ENCODE measurements at places on chromosomes 11 and 22.

GRCh38 chr11:75534259-75535069, 8.7 kb upstream of the GDPD5 start:
- no peak for DNase-seq

DNA sequence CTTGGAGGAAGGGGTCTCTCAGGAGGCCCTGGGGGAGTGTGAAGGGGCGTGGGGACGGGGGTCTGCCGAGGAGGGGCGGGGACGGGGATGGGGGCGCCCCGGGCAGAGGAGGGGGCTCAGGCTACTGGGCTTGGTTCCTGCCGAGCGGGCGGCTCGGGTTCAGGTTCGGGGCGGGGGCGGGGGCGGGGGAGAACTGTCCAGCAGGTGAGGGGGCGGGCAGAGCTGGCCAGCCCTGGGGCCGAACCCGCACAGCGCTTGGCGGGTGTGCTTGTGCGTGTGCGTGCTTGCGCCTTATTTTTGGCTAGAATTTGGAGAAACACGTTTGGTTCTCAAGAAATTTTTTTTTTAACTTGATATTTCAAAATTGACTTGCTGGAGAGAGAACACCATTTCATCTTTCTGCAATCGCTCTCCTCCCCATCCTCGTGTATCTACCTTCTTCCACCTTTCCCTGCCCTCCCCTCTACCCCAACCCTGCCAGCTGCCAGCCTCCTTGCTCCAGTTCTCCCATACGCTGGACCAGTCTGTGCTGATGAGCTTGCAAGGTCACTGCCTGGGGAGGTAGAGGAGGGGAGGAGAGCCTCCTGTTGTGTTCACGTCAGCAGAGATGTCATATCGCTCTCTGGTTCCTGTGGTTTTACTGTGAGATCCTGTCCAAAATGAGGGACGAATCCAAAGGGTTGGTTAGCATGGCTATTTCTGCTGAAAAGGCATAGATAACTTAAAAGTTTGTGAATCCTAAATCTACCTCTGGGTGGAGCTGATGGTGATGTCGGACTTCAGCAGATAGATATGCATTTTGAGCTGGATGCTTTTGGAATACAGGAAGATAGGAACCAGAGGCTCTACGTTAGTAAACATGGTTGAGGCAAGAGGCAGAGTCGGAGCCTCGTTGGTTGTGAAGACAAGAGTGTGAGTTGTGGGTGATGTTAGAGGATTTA, 668 bp downstream of the MADD start:
- DNase-seq = peak; percentile 52

DNA sequence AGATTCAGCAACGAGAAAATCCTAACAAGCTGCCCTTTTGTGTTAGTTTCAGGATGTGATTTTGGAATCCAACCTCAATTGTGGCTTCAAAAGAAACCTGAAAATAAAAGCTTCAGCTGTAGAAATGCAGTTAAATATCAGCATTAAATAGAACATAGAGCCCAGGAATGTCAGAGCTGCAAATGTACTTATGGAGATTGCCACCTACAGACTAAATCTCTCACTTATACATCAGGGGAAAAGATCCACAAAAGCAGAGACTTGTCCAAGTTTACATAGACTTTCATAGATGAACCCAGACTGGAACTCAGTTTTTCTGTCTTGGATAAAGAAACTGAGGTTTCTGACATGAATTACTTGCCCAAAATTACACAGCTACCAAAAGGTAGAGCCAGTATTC, 446.6 kb downstream of the DLG2 start:
- no peak for DNase-seq

- peak; percentile 62 for DNase-seq
These were observed 40.7 kb downstream of the LMO1 start for GRCh38 chr11:8222820-8223512.

- DNase-seq = no peak
These were observed 114.8 kb downstream of the FAM76B start for GRCh38 chr11:95674657-95675358.

DNA sequence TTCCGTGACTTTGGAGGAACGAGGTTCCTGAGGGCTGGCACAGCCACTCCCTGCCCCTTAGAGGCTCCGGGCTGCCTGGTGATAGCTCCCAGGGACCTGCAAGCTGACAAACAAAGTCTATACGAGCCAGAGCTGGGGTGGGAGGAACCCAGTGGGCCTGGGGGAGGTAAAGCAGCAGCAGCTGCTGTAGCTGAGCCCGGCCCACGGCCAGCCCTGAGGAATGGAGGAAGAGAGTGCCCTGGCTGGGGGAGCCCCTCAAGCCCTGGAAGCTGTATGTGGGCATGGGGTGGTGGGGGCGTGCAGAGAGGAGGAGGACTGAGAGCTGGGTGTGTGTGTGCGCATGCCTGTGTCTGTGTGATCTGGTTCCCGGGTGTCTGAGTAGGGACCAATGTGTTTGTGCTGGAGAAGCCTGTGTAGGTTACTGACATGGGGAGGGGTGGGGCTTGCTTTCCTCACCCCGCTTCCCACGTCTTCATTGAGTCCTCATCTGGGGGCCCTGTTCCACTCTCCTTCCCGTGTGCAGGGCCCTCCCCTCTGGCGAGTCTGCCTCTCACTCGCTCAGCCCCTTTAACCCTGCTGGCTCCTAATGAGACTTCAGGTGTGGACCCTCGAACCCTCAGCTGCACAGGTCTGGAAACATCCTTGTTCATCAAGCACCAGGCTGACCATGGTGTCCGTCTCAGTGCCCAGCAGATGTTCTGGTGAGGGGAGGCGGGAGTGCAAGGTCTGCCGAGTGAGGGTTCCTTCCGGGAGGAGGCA, 10.8 kb downstream of the ST3GAL4 start:
- DNase-seq = no peak

DNA sequence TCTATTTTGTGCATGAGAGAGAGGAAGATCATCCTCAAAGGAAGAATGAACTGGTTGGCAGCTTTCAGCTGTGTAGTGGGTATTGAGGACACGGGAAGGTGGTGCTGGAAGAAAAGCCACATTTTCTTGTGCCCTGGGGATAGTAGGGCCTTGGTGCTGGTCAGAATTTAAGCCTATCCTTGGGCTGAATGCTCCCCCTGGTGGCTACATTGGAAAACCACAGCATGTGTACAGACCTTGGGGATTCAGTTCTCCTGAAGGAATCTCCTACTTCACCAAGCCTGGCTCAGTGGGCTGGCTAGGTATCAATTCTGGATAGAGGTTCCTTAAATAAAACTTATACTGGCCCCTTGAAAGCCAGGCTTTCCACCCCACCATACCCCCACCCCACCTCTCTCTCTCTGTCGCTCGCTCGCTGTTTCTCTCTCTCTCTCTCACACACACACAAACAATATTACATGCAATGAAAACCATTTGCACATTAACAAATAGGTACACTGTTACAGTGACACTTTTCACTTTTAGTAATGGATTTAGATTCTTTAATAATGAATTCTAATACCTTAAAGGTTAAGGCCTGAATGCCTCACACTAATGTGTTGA, 2.8 kb upstream of the OR51M1 start:
- peak; percentile 48 for DNase-seq

DNA sequence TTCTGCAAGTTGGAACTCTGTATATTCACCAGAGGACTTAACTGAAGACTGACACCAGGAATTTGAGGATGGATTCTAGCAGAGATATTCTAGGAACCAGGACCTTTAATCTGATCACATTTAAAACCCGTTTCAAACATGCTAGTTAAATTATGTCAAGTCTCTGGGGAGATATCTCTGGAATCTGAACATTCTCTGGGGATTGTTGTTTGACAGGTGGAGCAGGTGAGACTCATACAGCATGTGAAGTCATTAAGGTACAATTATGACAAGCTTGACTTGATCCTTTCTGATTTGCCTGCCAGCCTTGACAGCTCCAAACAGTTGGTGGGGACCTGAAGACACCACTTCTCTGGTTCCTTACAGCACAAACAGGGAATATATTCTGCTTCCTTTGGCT, 100.3 kb downstream of the FAT3 start:
- DNase-seq = no peak

GRCh38 chr11:67027943-67028542, 5.1 kb downstream of the SYT12 start:
- no peak for DNase-seq

- peak; percentile 6 for DNase-seq
These were observed 13.5 kb downstream of the EIF3L start for GRCh38 chr22:37862570-37863325.

GRCh38 chr11:115084231-115084630, 405.9 kb downstream of the NXPE2 start:
- no peak for DNase-seq

GRCh38 chr11:58786693-58787092, 55.0 kb upstream of the GLYAT start:
- no peak for DNase-seq

DNA sequence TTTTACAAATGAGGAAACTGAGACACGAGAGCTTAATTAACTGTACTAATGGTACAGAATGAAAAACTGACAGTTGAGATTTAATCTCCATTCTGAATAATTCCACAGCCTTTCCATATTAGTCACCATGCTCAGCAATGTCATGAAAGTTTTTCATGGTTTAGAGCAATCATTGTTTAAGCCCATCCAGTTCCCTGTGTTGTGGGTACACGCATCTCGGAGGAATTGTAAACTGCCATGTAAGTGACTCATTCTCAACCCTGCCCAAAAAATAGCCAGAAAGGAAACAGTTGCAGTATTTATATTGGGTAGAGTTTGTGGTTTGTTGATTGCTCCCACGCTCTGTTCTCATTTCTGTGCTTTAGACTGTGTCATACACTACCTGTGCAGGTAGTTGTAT, 1790.8 kb downstream of the LRRC4C start:
- DNase-seq = peak; percentile 87

DNA sequence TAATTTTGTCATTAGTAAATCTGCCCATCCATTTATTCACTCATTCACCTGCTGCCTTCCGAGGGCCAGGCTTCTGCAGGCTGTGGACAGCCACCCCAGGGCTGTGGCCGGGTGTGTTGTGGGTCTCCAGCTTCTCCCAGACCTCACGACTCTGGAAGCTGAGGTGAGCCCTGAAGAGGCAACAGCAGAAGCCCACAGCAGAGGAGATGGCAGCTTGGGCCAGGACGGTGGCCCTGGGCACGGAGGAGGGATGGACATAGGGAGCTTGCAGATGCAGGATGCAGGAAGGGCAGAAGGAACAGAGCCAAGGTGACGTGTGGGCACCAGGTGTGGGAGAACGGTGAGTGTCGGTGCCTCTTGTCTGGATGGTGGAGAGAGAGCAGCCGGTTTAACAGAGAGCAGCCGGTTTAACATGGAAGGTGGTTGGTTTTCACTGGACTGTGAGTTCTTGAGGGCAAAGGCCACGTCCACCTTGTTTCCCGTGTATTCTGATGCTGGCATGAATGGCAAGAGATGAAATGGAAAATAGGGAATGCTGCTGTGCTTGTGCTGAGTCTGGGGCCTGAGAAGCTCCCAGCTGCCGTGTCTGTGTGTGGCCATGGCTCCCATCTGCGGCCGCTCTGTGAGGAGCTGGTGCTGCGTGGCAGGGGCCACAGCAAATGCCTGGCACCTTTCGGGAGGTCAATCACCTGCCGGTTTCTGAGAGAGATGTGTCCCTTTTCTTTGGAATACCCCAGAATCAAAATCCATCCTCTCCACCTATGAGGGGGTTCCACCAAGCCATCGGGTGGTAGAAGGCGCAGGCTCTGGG, 669.9 kb downstream of the BRD1 start:
- DNase-seq = no peak

GRCh38 chr11:34904421-34904955, 11.7 kb downstream of the APIP start:
- peak; percentile 27 for DNase-seq

- no peak for DNase-seq
These were observed 396.4 kb upstream of the CCDC90B start for GRCh38 chr11:83682611-83682973.

- peak; percentile 4 for DNase-seq
These were observed 52.2 kb upstream of the CEP126 start for GRCh38 chr11:101862391-101863233.

- DNase-seq = no peak
These were observed 75.3 kb downstream of the PDE2A start for GRCh38 chr11:72598906-72599305.

GRCh38 chr11:126695293-126695692, 305.3 kb downstream of the KIRREL3 start:
- DNase-seq = no peak

DNA sequence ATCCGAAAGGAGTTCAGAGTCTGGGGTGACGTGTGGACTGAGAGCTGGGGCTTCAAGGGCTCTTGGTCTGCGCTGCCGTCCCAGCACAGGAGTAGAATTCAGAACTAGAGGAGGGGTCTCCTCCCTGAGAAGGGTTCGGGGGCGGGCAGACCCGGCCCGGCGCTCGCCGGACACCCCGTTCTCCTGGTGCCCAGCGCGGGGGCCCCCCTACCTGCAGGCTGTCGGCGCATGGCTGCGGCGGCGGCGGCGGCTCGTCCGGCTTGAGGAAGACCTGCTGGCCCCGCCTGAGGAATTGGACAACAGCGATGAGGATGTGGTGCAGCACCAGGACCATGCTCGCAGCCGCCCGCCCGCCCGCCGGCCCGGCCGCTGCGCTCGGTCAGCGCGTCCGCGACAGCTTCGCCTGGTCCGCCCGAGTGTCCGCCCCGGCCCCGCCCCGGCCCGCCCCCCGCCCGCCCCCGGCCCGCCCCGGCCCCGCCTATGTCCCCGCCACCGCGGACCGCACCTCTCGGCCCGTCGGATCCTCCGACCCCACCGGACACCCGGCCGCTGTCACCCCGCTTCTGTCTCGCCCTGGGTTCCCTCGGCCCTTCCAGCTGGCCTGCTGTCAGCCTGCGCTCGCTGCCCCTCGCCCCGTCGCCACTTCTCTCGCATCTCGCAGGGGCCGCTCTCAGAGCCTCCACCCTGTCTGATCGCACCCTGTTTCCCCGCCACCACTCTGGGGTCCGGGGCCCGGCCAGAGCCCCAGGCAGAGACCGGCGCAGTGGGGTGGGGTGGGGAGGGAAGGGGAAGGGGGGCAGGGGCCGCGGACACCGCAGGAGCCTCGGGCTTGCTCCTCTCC, 32.0 kb downstream of the PDE2A start:
- DNase-seq = no peak

DNA sequence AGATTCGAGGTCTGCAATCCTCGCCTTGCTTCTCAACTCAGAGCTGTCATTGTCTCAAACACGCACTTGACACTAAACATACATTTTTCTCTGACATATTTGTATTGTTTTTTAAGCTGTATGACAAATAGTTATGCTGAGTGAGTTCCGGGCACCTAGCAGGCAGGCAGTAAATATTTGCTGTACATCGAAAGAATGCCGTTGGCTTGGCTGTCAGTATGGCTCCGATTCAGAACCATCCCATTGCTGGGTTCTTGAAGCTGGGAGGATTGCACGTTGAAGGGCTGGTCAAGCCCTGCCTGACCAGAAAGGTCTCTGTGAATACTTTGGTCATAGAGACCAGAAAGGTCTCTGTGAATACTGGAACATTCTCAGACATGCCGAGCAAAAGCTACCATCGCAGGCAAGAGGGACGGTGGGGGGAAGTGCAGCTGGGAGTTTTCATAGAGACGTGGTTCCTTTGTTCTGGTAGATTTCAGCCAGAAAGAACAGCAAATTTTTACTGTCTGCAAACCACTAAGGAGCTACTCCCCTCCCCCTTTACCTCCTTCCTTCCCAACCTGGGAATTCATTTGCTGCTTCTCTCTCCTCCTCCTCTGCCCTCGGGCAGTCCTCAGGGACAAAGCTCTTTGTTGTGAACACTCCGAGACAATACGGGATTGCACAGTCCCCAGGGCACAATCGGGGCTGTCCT, 202.2 kb upstream of the SORL1-AS1 start:
- DNase-seq = no peak

Data from MV-4-11 (cell line).